Uterus (tissue), 4 donors: ENCODE measurements at places on chromosomes 4 and X. TPM values are rescaled to one million over a fixed set of nuclear protein-coding genes. Genes with fewer than 3 reads are reported as not detected.

Gene NEUROG2
- not detected for total RNA-seq

- no peak for DNase-seq
Measured at GRCh38 chr4:136316961-136317360, 1215.3 kb downstream of the PCDH18 start.

DNA sequence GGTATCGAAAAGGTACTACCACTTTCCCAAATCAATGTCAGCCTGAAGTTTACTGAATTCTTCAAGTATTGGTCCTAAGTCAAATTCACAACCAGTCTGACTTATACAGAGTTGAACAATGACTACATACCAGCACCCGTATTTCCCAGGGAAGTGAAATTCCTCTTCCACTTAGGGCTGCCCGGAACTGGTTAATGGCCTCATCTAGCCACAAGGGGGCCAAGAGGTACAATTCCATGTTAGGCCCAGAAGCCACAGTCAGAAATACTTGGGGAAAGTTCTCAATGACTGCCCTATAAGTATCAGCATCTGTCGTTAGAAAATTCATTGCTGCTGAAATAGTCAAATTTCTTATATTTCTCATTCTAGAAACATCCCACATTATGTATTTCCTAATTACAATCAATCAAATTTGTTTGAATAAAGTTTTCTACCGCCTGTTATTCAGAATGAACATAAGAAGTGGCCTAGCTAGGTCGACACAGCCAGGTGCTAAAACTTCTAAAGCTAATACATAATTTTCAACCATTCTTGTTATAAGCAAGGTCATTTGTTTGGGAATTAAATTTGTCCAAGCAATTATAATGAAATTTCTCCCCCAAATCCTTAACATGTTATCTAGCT is 5.6 kb upstream of the PCDH7 start:
- peak; percentile 30 for DNase-seq

- DNase-seq, result no peak
Measured at GRCh38 chr4:83906561-83906960, 370.7 kb downstream of the GPAT3 start.

Gene EGFL6
- total RNA-seq, result not detected

DNA sequence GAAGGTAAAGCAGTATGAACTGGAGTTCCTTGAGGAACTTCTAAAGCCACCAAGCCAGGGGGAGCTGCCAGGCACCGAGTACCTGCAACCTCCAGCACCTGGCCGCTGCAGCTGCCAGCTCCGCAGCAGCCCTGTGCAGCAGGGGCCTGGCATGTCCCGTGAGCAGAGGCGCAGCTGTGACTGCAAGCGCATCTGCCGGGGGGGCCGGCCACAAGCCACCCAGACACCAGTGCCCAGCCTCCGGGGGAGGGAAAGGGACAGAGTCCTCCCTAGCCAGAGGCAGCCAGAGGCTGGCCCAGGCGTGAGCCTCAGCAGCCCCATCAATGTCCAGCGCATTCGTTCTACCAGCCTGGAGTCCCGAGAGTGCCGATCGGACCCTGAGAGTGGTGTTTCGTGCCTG is 26.6 kb upstream of the PRPS1 start:
- no peak for DNase-seq

DNA sequence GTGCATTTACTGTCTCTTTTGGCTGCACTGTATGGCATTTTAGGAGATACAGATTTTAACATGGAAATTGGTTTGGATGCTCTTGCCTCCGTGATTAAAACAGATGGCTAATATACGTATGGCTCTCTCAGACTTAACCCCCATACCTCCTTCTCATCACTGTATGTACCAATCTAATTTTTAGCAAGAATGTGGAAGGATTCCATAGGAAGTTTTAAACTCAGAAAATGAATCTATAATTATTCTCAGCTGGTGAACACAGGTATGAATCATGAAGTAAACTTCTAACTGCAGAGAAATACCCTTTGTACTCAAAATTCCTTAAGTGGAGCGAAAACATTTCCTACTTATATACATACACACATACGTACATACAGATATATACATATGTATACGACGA is 210.5 kb upstream of the NEIL3 start:
- no peak for DNase-seq

GRCh38 chr4:119564106-119564505 is 64.5 kb downstream of the PDE5A start:
- DNase-seq, result no peak

DNA sequence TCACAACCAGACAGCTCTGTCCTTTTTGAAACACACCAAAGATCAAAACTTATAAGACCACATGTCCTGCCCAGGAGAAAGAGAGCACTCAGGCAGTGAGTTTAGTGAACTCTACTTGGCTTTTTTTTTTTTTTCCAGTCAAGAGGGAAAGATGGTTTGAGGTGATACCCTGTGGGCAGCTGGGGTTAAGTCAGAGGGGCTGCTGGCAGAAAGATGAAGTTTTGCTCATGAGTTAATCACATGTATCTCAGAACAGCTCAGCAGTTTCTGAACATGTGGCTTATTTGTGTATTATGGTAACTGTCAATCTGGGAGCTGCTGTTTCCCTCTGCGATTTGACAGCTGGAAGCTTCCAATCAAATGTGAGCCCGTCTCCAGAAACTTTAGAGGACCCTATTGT is 56.4 kb upstream of the MAP3K15 start:
- DNase-seq, result no peak

- no peak for DNase-seq
Measured at GRCh38 chrX:110224926-110225617, 92.8 kb downstream of the AMMECR1 start.

- no peak for DNase-seq
Measured at GRCh38 chr4:163592212-163592611, 97.7 kb downstream of the TMA16 start.

- no peak for DNase-seq
Measured at GRCh38 chrX:17567187-17567586, 170.1 kb upstream of the SCML1 start.

Gene TKTL2
- 0.07 TPM for total RNA-seq

DNA sequence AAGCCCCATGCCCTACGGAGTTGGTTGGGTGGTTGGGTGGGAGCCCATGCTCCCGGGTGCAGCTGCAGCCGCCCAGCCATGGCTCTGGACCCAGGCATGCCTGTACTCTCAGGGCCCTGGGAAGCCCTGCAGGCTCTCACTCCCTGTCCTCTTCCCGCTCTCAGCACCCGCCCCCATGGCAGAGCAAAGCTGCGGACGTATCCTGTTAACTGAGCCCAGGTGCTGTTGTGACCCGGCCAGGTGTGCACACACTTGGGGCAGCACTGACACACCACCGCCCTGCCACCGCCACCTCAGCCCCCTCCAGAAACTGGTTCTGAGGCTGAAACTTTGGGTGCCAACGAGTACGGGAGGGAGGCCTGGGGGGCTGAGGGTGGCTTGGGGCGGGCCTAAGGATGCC is 40.3 kb downstream of the PPM1K start:
- no peak for DNase-seq

DNA sequence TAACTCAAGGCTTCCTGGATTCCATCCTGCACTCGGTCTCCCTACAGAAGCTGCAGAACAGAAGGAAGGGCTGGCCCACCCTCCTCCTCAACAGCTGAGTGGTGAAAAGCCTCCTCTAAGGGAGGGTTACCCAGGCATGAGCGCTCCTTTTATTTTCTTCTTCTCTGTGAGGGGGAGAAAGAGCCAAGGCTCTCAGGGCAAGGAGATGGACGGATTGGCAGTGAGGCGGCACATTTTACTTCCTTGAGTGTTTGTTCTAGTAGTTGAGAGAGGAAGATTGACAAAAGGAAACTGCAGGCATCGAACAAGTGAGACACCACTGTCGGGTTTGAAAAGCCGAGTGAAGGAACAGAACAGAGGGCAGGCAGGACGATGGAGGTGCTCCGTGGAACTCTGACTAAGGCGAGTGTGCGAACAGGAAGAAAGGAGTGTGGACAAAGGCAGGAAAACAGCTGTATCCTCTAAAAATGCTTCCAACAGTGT is 38.4 kb upstream of the STS start:
- no peak for DNase-seq

Gene RAB39B
- 3.5 TPM for total RNA-seq

DNA sequence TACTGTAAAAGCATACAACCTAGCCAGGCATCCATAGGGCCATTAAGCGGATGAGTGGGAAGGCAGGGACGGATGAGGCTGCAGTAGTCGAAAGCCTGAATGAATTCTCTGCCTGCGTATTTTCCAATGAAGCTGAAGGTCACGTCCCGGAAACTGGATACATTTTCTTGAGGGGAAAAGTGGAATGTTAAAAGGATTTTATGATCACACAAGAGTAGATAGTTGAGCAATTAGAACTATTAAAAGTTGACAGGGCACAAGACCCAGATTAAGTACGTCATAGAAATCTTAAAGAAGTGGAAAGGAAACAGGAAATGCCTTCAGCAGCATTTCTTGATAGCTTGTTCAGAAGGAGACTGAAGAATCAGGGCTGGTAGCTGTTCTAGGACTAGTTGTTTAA is 98.3 kb upstream of the CXXC4 start:
- DNase-seq, result no peak

Gene EFHC2
- total RNA-seq, result 6.4 TPM

DNA sequence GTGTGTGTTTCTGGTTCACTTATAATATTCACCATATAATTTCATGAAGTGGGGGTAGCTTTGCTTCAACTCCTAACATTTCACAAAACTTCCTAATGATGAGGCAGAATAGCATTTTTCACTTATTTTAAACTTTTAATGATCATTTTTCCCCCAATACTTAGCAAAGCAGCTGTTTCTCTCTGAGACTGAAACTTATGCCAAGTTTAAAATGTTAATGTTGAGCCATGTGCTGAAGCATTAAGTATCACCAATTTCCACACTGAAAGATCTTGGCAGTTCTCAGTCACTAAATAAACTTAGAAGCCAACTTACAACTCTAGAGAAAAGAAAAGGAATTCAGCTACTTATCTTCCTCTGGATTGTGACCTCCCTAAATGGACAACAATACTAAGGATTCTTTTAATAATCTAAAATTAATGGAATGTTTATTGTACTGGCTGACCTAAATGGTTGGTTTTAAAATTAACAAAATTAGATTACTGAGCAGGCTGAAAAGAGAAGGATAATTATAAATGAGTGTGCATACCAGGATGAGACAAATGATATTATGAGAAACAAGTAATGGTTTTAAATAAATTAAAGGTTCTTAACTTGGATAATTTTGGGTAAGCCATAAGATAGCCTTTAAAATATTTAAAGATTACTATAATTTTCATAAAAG is 1429.4 kb upstream of the ADGRL3 start:
- no peak for DNase-seq

- no peak for DNase-seq
Measured at GRCh38 chr4:29224911-29225310, 1495.3 kb upstream of the PCDH7 start.

Gene KLHL4
- 7.9 TPM for total RNA-seq

GRCh38 chrX:150312931-150313330 is 50.2 kb upstream of the MAMLD1 start:
- no peak for DNase-seq

Gene GBA3
- not detected for total RNA-seq

Gene PLP2
- 2.6 TPM for total RNA-seq

GRCh38 chr4:10639100-10639499 is 45.5 kb downstream of the CLNK start:
- DNase-seq, result no peak

Gene CYSLTR1
- 21.2 TPM for total RNA-seq

DNA sequence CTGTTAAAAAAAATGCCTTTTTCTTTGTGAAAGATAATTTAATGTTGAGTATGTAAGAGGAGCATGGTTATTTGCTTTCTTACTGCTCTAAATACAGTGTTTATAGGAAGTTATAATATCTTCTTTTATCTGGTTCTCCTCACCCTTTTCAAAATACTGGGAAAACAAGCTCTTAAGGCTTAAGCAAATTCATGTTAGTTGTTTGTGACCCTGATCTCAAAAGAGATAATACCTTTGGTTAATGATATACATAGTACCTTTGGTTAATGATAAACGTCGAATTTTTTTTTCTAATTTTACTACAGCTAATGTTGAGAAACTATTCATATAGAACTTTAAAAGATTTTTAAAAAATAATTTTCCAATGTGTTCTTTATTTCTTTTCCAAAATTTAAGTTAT is 180.1 kb downstream of the RAPGEF2 start:
- DNase-seq, result no peak

- DNase-seq, result no peak
Measured at GRCh38 chrX:82734140-82734539, 774.0 kb upstream of the POU3F4 start.

DNA sequence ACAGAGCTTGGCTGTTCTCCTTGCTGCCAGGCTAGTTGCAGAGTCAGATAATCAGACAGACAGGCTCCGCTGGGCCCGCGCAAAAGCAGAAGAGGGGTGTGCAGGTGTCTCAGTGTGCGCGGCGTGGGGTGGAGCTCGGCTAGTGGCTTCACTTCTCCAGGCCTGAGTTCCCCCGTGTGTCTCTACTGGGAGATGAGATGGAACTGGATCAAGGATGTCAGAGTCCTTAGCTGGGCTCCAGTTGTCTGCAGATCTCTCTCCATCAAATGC is 21.1 kb downstream of the HTRA3 start:
- no peak for DNase-seq

- no peak for DNase-seq
Measured at GRCh38 chr4:96916711-96917110, 1076.8 kb downstream of the PDHA2 start.
